ENCODE measurements at places on chromosomes 5 and 9. TPM values are rescaled to one million over a fixed set of nuclear protein-coding genes. Genes with fewer than 3 reads are reported as not detected.

DNA sequence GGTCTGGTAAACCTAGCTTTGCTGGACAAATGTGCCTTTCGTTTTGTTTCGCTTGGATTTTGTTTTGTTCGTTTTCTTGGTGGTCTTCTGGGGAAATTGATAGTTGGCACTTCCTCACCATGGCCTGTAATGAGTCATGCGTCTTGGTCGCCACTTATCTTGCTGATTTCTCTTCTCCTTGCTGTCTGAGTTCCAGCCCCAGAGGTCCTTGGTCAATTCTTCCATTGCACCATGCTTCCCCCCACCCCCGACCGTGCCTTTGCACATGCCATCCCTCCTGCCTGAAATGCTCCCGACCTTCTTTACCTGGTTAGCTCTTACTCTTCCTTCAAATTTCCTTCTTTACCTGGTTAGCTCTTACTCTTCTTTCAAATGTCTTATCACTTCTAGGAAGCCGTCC is 168.7 kb upstream of the MSX2 start:
- DNase-seq, result no peak
- H3K4me1 ChIP-seq, result no peaks in the 10 kb centered on the region

DNA sequence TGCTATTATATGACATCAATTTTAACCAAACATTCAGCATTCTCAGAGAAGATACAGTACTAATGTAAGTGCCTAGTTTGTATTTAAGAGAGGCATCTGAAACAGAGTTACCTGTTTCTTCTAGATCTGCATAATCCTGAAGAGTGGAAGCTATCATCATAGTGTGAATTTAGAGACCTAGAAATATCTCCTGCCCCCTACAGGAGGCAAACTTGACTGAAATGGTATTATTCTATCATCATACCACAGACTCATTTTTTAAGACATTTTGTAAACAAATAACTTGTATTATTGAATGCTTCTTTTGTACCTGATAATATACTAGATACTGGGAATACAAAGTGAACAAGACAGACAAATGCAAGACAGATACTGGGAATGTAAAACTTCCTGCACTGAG is 216.8 kb upstream of the RPS23 start:
- no peak for DNase-seq
- no peak overlapping the region for H3K27ac ChIP-seq
- no peaks in the 10 kb centered on the region for H3K4me1 ChIP-seq
- H3K4me3 ChIP-seq, result no peak overlapping the region
- no peaks in the 10 kb centered on the region for H3K27me3 ChIP-seq
- H3K36me3 ChIP-seq, result no peaks in the 10 kb centered on the region

DNA sequence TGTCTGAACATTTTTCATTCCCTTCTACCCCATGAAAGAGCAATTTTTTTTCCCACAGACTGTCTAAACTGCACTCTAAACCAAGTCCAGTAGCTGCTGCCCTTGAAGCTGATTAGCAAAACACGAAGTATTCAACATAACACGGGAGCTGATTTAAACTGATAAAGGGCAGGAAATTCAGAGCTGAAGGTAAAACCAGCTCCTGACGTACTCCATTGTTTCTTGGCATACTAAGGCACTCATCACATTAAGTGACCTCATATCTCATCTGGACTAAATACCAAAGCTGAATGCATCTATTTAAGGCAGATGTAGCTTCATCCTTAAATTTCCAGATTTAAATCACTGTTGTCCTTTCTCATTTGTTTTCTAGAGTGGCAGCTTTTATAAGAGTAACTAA is 12.0 kb downstream of the GDF9 start:
- H3K4me1 ChIP-seq, result no peaks in the 10 kb centered on the region
- H3K4me3 ChIP-seq, result no peak overlapping the region
- DNase-seq, result no peak
- no peaks in the 10 kb centered on the region for H3K27me3 ChIP-seq

DNA sequence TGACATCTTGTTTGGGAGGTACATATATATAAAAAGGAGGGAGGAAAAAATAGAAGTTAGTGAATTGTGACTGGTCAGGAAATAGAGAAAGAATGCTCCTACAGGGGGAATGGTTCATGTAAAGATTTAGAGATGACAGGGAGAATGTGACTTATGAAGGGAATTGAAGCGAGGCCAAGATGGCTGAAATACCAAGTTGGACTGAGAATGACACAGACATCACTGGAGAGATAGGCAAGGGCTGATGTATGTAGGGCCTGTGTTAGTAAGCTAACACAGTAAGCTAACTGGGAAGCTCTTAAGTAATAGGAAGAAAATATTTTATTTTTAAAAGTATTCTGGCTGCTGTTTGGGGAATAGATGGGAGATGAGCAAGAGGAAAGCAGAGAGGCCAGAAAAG is 286.3 kb downstream of the NNT start:
- no peaks in the 10 kb centered on the region for H3K4me1 ChIP-seq
- no peaks in the 10 kb centered on the region for H3K27me3 ChIP-seq
- no peak overlapping the region for H3K4me3 ChIP-seq
- no peaks in the 10 kb centered on the region for H3K36me3 ChIP-seq

GRCh38 chr9:124593651-124594058 is 86.5 kb upstream of the NR5A1 start:
- H3K4me1 ChIP-seq, result peaks cover 27% of the 10 kb centered on the region
- H3K36me3 ChIP-seq, result no peaks in the 10 kb centered on the region
- no peak overlapping the region for H3K4me3 ChIP-seq
- DNase-seq, result no peak
- H3K27me3 ChIP-seq, result no peaks in the 10 kb centered on the region

DNA sequence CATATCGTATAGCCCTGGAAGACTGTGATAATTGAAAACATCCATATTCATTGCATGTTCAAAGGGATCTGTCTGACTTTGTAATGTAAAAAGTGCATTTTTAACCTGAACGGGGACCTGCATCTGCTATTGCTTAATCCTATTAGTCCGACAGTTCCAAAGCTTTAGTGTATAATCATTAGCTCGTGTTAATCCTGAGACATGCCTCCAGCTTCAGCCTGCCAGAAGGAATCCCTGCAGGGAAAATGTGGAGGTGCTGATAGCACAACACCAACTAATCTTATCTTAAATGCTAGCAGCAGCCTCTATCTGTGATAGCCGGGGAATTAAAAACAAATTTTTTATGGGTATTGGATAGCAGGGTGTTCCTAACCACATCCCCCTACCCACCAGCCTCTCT is 495.2 kb downstream of the TLE4 start:
- no peaks in the 10 kb centered on the region for H3K36me3 ChIP-seq
- H3K4me1 ChIP-seq, result no peaks in the 10 kb centered on the region
- no peak overlapping the region for H3K27ac ChIP-seq

DNA sequence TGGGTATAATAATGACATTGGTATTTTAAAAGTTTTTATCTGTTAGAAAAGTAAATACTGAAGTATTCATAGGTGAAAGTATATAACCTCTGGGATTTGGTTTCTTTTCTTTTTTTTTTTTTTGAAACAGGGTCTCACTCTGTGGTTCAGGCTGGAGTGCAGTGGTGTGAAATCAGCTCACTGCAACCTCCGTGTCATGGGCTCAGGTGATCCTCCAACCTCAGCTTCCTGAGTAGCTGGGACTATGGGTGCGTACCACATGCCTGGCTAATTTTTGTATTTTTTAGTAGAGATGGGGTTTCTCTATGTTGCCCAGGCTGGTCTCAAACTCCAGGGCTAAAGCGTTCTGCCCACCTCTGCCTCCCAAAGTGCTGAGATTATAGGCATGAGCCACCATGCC is 7.2 kb downstream of the HSDL2 start:
- no peaks in the 10 kb centered on the region for H3K36me3 ChIP-seq
- no peaks in the 10 kb centered on the region for H3K27me3 ChIP-seq
- peaks cover 20% of the 10 kb centered on the region for H3K4me1 ChIP-seq
- no peak for DNase-seq

DNA sequence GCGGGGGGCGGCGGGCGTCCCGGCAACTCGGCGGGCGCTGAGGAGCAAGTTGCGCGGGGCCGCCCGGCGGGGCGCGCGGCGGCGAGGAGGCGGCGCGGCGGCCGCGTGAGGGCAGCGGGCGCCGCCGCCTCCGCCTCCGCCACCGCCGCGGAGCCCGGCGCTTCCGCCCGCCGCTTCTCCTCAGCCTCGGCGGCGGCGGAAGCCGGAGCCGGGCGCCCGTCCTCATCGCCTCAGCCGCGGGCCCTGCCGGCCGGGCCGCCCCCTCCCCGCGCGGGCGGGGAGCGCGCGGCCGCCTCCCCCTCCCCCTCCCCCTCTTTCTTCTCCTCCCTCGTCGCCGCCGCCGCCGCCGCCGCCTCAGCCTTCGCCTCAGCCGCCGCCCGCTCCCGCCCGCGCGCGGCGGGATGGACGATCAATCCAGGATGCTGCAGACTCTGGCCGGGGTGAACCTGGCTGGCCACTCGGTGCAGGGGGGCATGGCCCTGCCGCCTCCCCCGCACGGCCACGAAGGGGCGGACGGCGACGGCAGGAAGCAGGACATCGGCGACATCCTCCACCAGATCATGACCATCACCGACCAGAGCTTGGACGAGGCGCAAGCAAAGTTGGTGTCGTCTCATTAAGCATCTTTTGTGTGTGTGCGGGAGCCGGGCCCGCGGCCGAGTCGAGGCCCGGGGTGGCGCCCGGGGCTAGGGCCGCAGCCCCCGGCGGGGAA is at the start of gene PBX3:
TSS of gene PBX3 (plus strand) at position 321 of the 712 bp plus-strand sequence.
- H3K27ac ChIP-seq, result peak within 1 kb of the TSS; percentile 74
- H3K4me1 ChIP-seq, result no peaks in the 10 kb centered on the region
- H3K4me3 ChIP-seq, result peak within 1 kb of the TSS; percentile 85
- DNase-seq, result peak; percentile 56

GRCh38 chr5:90983148-90983547 is 400.0 kb downstream of the ARRDC3 start:
- H3K27ac ChIP-seq, result no peak overlapping the region
- H3K4me3 ChIP-seq, result no peak overlapping the region
- H3K36me3 ChIP-seq, result no peaks in the 10 kb centered on the region
- DNase-seq, result no peak

DNA sequence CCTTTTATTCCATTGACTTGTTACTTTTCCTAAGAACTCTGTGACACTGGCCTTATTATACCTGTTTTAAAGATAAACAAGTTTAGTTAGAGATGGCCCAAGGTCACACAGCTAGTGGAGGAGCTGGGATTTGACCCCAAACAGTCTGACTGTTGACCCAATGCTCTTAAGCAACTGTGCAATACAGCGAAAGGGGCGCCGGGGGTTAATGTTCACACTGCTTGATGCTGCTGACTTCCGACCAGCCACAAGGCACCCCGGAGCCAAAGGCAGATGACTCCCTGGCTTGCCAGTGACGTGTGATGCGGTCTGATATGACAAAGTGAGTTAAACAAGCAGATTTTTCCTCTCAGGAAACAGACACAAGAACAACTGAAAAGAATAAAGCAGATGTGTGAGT is 23.9 kb downstream of the PIK3R1 start:
- H3K4me3 ChIP-seq, result peak overlapping the region; percentile 46
- no peaks in the 10 kb centered on the region for H3K27me3 ChIP-seq
- peak; percentile 73 for DNase-seq

DNA sequence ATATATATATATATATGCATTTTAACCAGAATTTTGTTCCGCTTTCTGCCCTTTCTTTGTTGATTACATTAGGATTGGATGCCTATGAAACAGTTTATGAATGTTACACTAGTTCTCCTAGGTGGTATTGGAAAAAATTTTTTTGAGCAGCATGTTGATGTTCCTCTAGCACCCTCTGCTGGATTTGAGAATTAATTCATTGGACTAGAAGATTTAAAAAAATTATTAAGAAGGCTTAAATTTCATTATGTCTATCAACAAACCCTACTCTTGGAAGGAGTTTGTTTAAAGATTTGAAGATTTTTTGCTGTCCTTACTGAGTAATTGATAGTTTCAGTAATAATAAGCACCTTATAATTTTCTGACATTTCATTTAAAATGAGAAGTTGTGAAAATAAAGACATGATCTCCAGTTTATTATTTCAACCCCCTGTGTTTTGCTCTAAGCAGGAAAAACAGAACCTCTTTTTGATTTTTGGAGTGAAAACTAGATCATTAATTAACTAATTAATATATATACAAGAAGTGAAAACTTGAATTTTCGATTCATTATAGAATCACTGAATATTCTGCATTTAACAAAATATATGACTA is 89.6 kb downstream of the CCDC171 start:
- H3K4me3 ChIP-seq, result no peak overlapping the region
- no peaks in the 10 kb centered on the region for H3K4me1 ChIP-seq
- DNase-seq, result no peak
- H3K36me3 ChIP-seq, result no peaks in the 10 kb centered on the region
- no peaks in the 10 kb centered on the region for H3K27me3 ChIP-seq

DNA sequence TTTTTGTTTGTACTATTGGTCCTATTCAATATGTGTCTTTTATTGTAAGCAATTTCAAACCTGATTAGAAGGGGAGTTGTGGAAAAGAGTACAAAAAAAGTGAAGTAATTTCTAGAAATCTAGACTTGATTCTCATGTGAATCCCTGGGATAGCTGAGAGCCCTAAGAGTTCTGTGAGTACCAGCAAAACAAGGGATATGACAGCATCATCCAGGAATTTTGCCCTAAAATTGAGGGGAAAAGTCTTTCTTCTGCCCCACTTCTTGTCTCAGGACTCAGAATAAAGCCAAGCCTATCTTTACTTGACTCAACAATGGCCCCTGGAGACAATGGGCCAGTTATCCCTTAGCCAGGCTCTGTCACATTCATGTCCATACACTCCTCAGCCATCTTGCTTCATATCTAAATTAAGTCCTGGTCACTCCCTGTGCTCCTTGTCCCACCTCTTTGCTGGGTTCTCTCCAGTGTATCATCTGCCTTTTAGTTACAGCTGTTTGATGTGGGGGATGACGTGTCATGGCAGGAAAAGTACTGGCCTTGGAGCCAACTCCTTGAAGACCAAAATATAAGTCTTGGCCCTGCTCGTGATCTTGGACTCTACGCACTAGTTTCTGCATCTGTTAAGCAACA is 81.2 kb downstream of the ADAMTS12 start:
- H3K27me3 ChIP-seq, result no peaks in the 10 kb centered on the region
- no peak overlapping the region for H3K27ac ChIP-seq
- no peaks in the 10 kb centered on the region for H3K4me1 ChIP-seq
- H3K4me3 ChIP-seq, result no peak overlapping the region
- no peaks in the 10 kb centered on the region for H3K36me3 ChIP-seq

DNA sequence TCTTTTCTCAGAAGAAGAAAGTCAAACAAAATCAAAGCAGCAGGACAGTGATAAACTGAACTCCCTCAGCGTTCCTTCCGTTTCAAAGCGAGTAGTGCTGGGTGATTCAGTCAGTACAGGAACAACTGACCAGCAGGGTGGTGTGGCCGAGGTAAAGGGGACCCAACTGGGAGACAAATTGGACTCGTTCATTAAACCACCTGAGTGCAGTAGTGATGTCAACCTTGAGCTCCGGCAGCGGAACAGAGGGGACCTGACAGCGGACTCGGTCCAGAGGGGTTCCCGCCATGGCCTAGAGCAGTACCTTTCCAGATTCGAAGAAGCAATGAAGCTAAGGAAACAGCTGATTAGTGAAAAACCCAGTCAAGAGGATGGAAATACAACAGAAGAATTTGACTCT is 2.7 kb downstream of the CAMLG start:
- no peak overlapping the region for H3K27ac ChIP-seq
- H3K4me3 ChIP-seq, result no peak overlapping the region
- H3K36me3 ChIP-seq, result no peaks in the 10 kb centered on the region
- H3K27me3 ChIP-seq, result no peaks in the 10 kb centered on the region
- H3K4me1 ChIP-seq, result peaks cover 6% of the 10 kb centered on the region
- no peak for DNase-seq

NXNL2 gene
- 0.14 TPM for polyA plus RNA-seq

EFNA5 gene
- 0.14 TPM for polyA plus RNA-seq

CEP120 gene
- 2.4 TPM for polyA plus RNA-seq

TAF11L3 gene
- not detected for polyA plus RNA-seq

WWC1 gene
- polyA plus RNA-seq, result 6.2 TPM

ANKRD34B gene
- polyA plus RNA-seq, result not detected
